Activated CD4-positive, alpha-beta memory T cell treated with anti-CD3 and anti-CD28 coated beads, Interleukin-2, amount 10 ng/mL, durations not matched to agents 7 days and 5 days (primary cell): ENCODE measurements at places on chromosomes 1 and 21. TPM values are rescaled to one million over a fixed set of nuclear protein-coding genes. Genes with fewer than 3 reads are reported as not detected.

- DNase-seq = no peak
Observed at GRCh38 chr1:31961536-31961935, 23.4 kb upstream of the PTP4A2 start.

DNA sequence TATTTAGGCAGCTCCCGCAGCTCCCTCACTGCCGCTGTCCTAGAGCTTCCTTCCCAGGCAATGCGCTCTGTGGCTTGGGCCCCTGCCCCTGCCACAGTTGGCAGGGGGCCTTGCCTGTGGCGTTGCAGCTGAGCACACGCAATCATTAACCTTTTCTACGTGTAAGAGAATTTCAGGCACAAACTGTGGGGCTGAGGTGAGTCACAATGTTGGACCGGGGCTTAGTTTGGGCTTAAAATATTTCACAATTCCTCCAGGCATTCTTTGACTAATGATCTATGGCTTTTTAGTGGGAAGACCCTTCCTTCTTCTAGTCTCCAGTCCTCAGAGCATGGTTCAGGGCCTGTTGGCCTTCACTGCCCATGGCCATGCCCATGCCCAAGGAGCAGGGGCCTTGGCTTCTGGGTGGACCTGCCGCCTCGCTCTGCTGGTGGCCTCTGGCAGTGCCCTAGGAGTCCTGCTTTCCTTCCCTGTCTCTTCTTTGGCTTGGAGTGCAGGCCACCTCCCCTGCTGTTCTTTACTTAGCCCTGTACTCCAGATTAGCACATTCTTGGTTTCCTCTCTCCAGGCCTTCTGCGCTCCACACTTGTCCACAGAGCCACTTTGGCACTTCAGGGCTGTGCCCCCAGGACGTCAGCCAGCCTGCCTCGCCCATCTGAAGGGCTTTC is 39.2 kb downstream of the MAPKAPK2 start:
- no peak for DNase-seq

PLEKHA6 gene
- total RNA-seq = not detected

RUNX3 gene
- 183 TPM for total RNA-seq

GRCh38 chr1:1175221-1176062 is 1.8 kb downstream of the TTLL10 start:
- no peak for DNase-seq
